ENCODE measurements at places on chromosomes 6 and 20.

DNA sequence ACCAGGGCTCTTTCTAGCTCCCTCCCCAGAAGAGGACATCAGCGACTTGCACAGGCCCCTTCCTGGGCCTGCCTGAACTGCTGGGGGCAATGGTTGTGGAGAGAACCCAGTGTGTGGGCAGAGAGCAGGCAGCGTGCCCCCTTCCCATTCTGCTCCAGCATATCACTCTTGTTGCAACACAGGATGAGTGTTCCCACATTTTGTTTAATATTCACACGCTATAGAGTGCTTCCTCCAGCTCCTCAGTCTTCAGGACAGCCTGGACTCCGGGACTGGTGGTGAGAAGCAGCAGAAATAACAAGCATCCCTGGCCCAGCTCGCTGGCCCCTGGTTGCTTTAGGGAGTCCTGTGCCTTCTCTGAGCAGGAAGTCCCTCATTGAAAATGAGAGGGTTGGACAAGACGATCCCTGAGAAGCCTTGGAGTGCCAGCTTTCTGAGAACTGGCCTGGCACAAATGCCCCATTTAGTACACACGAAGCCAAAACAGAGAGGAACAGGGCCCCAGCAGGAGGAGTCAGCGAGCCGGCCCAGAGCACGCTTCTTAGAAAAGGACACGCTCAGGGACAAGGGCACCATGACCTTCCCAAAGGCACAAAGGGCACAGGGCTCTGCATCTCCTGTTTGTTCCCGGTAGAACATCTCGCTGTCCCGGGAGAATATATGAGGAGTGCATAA, 84.2 kb upstream of the FOXC1 start:
- no peak for DNase-seq

- no peak for DNase-seq
Observed at GRCh38 chr6:26123675-26123946, 36.4 kb downstream of the HFE start.

- DNase-seq: no peak
Observed at GRCh38 chr6:151196555-151196954, 43.2 kb upstream of the AKAP12 start.

DNA sequence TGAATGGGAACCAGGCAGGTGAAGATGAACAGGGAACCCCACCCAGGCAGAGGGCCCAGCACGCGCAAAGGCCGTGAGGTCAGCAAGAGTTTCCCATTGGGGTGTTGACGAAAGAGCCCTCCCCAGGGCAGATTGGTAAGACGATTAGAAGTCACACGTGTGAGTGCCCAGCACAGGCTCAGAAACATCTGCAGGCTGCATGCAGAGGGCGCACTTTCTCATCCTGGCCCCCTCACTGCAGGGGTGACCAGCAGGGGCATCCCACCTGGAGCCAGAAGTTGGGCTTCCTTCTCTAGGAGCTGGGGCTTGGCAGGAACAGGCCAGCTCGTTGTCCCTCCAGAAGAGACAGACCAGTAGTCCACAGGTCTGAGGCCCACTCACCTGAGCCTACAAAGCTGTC, 38.4 kb downstream of the VSTM2L start:
- DNase-seq: no peak

- DNase-seq: no peak
Observed at GRCh38 chr6:104949206-104949605, 7.7 kb upstream of the LIN28B start.

DNA sequence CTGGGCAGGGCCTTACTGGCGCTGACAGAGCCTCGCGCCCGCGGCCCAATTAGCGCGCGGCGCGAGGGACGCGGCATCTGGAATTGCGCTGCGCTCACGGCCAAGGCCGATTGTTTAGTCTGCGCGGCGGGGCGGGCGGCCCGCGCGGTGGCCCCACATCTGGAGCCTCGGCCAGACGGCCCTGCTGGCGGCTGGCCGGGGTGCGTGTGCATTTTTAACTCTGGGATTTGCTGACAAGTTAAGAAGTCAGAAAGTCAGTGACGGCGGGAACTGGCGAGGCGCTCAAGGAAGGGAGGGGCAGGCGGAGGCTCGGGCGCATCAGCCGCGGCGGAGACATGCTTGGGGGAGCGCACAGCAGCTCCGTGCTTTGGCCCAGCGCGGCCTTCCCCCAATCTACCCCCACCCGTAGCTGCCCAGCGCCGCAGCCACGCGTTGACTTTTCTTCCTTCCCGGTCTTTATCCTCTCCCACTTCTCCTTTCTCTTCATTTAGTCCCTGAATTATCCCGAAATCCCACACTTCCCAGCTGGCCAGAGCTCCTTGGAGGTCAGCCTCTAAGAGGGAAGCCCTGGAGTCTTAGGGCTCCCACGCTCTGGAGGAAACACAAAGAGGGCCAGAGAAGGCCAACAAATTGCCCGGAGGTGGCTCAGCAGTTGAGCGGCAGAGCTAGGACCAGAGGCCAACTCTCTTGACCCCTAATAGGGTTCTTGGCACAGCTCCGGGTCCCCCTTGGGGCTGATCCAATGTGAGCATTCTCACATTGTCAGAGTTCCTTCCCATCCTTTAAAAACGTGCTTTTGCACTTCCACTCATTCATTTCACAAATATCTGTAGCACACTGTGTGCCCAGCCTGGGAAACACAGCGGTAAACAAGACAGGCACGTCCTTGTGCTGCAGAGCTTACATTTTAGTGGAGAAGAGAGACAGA, 40.8 kb upstream of the FOXP4 start:
- peak; percentile 50 for DNase-seq

GRCh38 chr20:21179757-21180156, 53.9 kb downstream of the KIZ start:
- DNase-seq: no peak

DNA sequence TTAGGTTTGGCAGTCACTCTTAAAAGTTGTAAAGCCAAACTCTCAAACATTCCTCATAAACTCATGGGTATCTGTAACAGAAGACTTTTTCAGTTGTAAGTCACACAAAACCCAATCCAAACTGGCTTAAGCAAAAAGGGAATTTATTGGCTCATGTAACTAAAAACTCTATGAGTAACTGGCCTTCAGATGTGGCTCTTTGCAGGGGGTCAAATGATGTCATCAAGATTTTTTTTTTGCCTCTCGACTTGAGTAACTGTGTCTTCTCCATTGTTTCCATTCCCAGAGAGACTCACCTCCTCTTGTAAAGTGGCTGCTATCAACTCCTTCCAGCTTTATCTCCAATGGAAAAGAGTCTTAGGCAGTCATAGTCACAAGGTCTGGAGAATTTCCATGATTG, 645.0 kb downstream of the DHX35 start:
- no peak for DNase-seq

- DNase-seq: no peak
Observed at GRCh38 chr6:161242779-161243693, 30.8 kb downstream of the AGPAT4 start.

- DNase-seq: no peak
Observed at GRCh38 chr20:1847780-1848179, 47.4 kb upstream of the SIRPA start.

DNA sequence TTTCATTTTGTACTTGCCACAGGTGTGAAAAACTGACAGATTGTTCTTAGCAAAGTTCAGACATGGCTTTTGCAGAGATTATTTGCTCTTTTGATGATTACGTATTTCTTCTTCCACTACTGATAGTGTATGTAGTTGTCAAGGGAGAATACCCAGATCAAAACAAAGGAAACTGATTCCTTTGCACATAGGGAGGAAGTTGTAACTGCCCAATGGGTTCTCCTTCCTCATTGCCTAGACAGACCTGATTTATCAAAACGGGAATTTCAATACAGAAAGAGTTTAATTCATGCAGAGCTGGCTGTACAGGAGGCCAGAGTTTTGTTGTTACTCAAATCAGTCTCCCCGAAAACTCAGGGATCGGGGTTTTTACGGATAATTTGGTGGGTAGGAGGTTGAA, 214.7 kb downstream of the BCAS1 start:
- no peak for DNase-seq

DNA sequence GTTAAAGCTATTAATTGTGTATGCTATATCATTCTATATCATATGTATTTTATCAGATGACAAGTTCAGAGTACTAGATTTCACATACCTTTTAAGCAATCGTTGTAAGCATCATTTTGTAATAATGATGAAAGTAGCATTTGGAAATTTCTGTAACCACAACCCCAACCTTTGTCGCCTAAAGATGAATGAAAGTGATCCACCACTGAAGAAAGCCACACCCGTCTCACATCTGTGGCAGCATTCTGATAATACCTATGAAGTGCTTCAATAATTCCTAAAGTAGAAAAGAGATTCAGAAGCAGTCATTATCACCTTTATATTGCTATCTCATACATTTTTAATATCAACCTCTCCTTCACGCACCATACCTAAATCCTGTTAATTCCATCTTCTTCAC, 16.6 kb downstream of the ZUP1 start:
- DNase-seq: no peak

GRCh38 chr6:134706153-134706552, 243.7 kb downstream of the ALDH8A1 start:
- DNase-seq: no peak

DNA sequence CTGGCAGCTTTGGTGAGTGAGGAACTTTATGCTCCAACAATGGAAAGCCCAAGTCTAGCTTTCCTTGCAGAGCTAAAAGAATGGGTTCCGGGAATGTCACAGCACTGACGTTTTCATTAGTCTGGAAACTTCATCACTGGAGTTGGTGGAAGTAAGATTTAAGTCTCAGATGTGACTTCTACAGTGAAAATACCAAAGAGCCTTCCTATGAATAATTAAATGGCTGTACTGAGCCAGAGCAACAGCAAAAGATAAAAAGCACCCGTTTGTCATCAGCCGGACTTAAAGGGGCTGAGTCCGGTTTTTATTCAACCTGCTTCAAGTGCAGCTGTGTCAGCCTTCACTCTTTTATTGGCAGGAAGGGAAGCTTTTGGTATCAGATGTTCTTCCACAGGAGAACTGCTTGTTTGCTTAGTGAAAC, 46.5 kb upstream of the SHLD1 start:
- peak; percentile 35 for DNase-seq

GRCh38 chr6:151004383-151005024, 139.0 kb downstream of the MTHFD1L start:
- no peak for DNase-seq

- no peak for DNase-seq
Observed at GRCh38 chr20:63087872-63088680, 81.3 kb upstream of the BHLHE23 start.

- DNase-seq: no peak
Observed at GRCh38 chr6:8155259-8156012, 53.1 kb upstream of the EEF1E1 start.

- no peak for DNase-seq
Observed at GRCh38 chr6:155227046-155227445, 36.8 kb upstream of the CLDN20 start.

DNA sequence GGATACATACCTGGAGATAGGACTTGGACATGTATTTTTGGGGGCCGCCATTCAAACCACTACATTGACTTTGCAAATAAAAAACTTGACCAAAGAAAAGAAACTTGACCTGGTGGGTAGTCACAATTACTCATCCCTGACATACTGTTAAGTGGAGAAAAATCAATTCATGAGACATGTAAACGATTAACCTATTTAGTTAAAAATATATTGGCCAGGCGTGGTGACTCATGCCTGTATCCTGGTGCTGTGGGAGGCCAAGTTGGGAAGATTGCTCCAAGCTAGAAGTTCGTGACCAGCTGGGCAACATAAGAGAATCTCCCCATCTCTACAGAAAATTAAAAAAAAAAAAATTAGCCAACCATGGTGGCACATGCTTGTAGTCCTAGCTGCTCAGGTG, 2.5 kb upstream of the SRSF12 start:
- no peak for DNase-seq

DNA sequence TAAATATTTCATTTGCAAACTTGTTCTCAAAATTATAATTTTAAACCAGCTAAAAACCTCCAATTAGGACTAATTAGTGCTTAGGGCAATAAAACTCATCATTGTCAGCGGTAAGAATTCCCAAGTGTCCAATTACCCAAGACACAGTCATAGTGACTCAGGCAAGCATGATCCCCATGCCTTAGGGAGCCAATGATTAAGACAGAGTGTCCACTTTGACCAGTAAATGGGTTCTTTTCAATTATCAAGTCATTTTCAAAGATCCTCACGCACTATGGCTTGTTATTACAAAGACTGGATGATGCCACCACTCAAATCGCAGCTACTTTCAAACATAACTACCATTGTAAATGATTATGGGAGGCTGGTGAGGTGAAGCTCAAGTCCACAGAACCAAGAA, 114.0 kb downstream of the BFSP1 start:
- no peak for DNase-seq

- no peak for DNase-seq
Observed at GRCh38 chr6:117530467-117531242, 48.2 kb downstream of the DCBLD1 start.

DNA sequence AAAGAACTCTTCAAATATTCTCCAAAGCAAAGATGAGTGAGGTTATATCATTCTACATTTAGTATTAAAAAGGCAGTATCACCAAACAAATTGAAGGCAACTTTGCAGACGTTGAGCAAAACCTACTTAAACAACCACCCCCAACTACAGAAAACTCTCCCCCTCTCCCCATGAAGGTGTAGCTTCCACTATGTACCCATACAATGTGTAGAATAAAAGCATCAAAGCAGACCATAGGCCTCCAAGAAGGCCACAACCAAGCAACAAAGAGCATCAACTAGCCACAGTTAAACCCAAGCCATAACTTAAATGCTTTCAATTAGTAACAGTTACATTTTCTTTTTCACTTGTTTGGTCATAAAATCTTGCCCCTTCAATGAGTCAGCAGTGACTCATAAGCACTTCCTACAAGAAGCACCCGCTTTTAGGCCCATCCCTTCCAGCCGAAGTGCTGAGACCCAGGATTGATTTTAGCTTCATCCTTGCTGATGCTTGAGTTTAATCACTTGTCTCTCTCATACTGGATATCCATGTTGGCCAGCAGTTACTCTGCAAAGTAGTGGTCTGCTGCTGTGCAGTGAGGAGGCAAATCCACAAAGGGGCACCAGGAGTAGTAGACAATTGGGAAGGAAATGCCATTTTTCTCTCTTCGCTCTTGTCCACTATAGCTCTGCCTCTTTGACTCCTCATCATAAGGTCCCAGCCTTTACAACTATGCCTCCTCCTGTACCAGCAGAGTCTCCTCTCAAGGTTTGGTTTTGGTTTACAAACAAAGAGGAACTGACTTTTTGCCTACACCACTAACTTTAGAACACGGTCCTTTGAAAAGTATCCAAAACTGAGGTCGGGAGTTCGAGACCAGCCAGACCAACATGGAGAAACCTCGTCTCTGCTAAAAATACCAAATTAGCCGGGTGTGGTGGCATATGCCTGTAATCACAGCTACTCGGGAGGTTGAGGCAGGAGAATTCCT, 8.4 kb upstream of the NUP153 start:
- no peak for DNase-seq

DNA sequence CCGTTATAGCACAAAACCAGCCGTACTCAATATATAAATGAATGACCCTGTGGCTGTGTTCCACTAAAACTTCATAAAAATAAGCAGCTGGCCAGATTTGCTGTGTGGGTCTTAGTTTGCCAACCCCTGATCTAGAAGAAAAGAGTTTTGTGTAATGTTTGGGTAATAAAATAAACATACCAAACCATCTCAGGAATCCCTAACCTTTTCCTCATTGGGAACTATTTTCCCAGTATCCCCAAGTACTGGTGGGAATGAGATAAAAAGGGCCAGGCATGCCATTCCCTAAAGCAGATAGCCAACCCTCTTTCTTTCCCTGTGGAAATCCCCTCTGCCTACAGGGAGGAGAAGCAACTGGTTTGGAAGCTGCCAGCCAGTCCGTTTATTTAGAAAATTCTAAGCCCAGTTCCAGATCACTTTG, 169.1 kb upstream of the AKAP12 start:
- DNase-seq: no peak

Data from NCI-H510A (cell line).